ENCODE measurements at places on chromosomes 6 and 20. TPM values are rescaled to one million over a fixed set of nuclear protein-coding genes. Genes with fewer than 3 reads are reported as not detected.

GRCh38 chr6:17910189-17910588 lies 77.2 kb downstream of the KIF13A start:
- DNase-seq: peak; percentile 47

DNA sequence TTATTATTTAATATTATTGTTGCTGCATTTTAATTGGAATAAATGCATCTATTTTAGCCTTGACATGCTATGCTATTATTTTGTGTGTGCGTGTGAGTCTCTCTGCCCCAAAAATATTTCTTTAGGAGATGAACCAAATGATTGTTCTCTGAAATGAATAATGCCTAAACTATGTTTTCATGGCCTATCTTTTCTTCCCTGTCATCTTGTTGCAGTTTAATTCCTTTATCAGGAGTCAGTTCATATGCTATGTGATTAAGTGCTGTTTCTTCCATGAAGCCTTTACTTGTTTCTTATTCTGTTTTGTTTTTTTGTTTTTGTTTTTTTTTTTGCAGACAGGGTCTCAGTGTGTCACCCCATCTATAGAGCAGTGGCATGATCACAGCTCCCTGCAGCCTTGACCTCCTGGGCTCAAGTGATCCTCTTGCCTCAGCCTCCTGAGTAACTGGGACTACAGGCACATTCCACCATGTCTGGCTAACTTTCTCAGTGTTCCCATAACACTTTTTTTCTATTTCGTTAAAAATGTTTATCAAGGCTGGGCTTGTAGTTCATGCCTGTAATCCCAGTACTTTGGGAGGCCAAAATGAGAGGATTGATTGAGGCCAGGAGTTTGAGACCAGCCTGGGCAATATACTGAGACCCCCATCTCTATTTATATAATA lies 25.7 kb downstream of the TPX2 start:
- DNase-seq: peak; percentile 34

- peak; percentile 87 for DNase-seq
Measured at GRCh38 chr20:10113746-10114145, 79.0 kb downstream of the ANKEF1 start.

DNA sequence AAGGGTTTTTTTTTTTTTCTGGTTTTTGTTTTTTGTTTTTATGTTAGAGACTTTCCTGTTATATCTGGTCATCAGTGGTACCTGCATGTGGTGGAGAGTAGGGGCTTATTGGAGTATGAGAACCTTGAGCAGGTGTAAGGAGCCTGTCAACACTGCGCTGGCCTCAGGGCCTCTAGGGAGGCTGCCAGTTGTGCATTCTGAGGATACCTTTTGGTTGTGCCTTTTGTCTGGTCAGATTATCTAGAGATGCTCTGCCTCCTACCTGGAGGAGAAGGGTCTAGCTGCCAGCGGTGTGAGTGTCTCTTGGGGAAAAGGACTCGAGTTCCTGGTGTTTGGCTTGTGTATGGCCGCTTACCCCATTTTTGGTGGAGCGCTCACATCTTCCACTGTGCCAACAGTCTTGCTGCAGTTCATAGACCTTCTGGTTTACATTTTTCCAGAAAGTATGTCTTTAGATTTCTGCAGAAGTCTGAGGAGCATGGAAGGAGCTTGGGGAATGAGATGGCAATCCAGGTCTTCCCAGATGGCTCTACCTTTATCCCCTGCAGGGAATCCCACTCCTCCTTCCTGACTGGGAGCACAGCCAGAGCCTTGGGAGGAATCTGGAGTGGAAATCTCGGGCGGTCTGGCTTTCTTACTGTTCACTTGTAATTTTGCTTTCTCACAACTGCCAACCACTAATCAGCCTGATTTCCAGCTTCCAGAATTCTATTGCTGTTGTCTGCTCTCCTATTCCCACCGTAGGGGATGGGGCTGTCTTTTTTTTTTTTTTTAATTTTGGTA lies 49.9 kb downstream of the PTPN1 start:
- peak; percentile 30 for DNase-seq

- no peak for DNase-seq
Measured at GRCh38 chr6:161915456-161915964, 641.6 kb upstream of the AGPAT4 start.

DNA sequence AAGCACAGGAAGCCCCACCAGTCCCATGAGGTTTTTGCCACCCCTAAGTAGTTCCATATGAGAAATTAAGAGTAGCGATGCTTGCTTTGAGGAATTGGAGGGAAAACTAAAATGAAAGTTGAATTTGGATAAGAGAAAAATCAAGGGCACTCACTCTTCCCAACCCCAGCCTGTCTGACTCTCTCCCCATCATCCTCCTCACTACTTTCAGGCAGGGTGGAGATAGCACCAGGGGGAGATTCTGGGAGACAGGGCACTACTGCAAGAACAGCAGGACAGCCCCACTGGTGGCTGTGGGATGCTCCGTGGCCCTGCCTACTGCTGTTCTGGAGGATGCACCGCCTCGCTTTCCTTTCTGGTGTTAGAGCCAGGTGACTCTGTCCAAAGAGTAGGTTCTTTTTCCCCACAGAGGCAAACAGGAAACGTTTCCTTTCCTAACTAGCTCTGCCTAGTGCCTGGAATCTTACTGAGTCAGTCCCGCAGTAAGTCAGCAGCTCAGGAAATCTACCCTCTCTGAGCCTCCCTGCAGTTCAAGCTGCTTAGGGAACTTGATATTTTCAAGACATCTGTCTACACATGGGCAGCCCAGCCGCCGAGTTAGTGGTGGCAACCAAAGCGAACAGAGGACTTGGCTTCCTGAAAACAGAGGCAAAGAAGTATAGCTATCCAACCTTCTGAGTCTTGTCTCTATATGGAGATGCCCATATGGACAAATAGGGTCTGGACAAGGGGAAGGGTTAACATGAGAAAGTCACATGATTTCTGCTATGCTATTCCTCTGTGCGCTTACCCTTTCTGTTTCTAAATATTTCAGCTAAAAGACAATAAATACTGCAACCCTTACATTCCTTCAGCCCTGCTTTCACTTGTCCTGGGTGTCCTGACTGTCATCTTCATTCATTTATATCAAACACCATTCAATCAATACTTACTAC lies 11.4 kb downstream of the HLA-E start:
- DNase-seq: peak; percentile 45

- DNase-seq: no peak
Measured at GRCh38 chr6:88499845-88500699, 333.9 kb upstream of the CNR1 start.

- DNase-seq: no peak
Measured at GRCh38 chr6:81130061-81130460, 622.4 kb downstream of the TENT5A start.

DNA sequence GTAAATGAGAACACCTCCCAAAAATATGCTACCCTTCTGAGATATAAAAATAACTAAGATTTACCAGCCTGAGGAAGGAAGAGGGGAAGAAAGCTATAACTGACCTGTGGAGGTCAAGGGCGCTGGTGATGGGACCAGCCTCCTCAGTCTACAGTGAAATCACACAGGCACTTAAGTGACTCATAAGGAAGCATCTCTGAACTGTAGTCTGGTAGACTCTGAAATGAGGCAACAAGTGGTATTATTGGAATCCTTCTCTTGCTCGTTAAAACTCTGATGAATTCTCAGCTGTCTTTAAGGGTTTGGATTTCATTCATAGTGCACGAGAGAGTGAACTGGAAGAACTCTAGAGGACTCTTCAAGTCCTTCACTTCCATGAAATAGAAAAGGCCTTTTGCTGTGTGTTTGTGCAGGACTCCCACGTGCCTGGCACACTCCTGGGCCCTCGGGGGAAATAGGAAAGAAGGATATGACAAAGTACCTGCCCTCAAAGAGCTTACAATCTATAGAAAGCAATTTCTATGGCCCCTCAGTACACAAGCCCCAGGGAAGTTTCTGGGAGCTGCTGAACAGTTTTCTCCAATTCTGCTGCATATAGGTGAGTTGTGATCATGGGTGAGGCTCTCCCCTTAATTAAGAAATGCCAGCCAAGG lies 231.8 kb upstream of the RREB1 start:
- DNase-seq: peak; percentile 90

- no peak for DNase-seq
Measured at GRCh38 chr20:56174416-56174815, 74.1 kb upstream of the MC3R start.

- no peak for DNase-seq
Measured at GRCh38 chr6:132011582-132011981, 60.4 kb upstream of the CCN2 start.

DNA sequence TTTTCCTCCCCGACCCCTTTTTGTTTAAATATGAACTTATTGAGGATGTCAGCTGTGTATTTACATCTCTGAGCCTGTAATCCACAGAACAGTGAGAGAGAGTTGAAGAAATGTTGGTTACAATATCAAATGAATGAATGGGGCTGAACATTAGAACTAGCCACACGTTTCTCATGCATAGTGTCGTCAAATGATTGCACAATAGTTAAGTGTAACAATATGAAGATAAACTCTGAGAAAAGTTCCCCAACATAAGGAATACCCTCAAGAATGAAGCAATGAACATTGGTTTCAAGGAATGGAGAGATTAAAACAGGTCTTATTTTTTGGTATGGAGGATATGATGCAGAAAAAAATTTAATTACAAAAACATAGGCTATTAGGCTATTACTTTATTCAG lies 100.5 kb upstream of the DTNBP1 start:
- no peak for DNase-seq

DNA sequence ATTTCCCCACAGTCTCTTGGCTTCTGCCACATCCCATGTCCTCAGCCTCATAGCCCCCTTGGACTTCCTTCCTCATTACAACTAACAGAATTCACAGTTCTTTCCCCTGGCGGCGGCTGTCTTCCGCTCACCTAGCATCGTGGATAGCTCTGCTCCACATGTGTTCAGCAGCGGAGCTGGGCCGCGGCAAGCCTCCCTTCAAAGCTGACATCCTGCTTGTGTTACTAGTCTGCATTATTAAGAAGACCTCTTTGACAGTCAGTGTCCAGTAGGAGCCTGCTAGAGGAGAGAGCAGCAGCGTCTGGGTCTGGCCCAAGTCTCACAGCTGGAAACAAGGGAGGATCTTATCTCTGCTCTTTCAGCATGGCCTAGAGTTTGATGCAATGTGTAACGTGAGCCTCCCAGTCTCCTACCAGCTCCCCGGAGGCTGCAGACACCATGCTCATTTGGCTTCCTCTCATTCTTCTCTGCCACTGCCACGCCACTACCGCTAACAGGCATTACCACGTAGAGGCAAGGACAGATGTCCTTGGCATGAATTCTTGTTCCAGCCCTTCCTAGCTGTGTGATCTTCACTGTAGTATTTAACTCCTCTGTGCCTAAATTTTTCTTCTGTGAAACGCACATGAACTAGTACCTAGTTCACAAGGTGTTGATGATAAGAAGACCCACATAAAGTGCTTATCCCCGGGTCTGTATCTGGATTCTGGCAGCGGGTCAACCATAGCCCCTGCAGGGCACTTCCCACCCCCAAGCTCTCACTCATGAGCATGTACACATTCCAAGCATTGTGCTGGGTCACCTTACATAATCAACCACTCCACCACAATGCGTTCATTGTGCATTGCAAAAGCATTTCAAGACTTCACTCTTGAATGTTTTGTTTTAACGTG lies 107.1 kb upstream of the BACH2 start:
- peak; percentile 50 for DNase-seq

DNA sequence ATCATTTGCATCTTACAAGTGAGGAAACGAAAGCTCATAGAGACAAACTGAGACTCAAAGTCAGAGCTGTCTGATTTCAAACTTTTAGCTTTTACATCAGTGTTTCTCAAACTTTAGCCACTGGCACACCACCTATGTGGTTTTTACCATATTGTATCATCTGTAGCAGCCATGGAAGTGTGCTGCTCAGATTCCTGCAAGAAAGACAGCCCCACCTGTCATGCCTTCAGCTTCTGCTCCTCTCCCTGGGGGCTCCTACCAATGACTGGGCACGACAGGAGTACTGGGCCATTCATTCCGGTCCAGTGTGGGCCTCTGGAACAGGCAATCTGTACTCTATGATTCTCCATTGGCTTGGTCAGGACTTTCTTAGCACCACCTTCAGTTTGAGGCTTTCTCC lies 87.0 kb downstream of the BCAS1 start:
- DNase-seq: no peak

DNA sequence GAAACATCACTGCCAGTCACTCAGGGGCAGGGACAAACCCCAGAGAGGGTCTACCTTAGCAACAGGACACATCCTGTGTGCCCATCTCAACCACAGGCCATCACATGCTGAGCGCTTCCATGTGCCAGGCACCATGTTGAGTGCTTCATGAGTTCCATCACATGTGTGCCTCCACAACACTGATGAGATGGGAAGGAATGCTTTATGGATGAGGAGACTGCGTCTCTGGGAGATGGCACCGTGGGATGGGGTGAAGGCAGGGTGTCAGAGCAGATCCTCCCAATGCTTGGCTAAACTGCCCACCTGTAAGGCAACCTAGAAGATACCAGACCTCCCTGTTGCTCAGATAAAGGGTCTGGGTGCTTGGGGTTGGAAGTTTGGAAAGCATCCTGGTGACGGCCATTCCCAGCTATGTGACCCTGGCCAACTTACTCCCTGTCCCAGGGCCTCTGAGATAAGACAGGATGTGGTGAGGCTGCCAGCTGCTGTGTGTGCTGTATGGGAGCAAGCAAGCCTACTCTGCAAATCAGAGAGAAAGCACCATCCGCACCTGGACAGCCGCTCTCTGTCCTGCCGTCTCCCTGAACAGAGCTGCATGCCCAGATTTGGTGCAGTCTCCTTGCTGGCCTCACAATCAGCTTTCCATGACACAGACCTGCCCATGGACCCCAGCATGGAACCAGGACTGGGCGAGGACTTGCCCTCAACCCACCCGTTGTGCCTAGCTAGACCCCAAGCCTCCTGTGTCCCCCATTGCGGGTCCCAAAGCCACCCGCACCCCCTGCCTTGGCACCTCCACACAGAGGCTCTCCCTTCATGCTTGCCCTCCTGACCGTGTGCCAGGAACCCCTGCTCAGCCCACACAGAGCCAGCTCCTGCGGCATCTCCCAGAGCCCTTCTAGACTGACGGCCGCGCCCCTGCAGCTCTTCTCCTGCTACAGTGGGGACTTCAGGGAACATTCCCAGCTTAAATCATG lies 143.7 kb downstream of the SYNDIG1 start:
- peak; percentile 36 for DNase-seq

DNA sequence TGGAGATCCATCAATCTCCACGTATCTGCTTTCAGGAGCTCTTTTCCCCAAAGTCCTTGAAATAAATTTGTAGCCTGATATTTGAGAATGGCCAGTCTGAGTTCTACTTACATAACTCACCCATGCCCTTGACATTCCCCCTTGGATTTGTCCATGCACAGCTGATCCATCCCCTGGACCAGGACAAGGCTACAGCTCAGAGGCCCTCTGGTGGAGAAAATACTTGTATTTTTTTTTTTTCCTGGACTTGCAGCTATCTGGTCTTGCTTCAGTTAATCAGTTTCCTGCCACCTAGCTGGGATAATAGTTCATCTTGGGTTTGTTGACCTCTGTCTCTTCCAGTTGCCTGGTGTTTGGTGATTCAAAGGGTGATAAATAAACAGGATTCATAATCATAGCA lies 467.6 kb downstream of the DHX35 start:
- peak; percentile 32 for DNase-seq

- DNase-seq: no peak
Measured at GRCh38 chr6:85484948-85485347, 35.1 kb downstream of the NT5E start.

GRCh38 chr6:80330961-80331360 lies 224.5 kb downstream of the BCKDHB start:
- no peak for DNase-seq

GRCh38 chr20:8154638-8155037 lies 22.6 kb downstream of the PLCB1 start:
- no peak for DNase-seq

The ADAM33 gene
- 0.15 TPM for total RNA-seq

The MCHR2 gene
- total RNA-seq: 0.15 TPM

The C6orf141 gene
- 16.6 TPM for total RNA-seq

The HLA-G gene
- not detected for total RNA-seq

The PXMP4 gene
- 15.6 TPM for total RNA-seq

The HAO1 gene
- not detected for total RNA-seq

The CALHM4 gene
- not detected for total RNA-seq

The HNF4A gene
- not detected for total RNA-seq

The SGK2 gene
- total RNA-seq: not detected

The ISM1 gene
- not detected for total RNA-seq

Measured in M059J (cell line).